ENCODE measurements at places on chromosomes 16 and 17.

- DNase-seq: no peak
These were observed 52.4 kb downstream of the AXIN2 start for GRCh38 chr17:65509032-65509431.

- DNase-seq: no peak
These were observed 20.8 kb upstream of the CDC6 start for GRCh38 chr17:40266882-40267281.

GRCh38 chr16:84178146-84178765, 8.6 kb downstream of the TAF1C start:
- no peak for DNase-seq

DNA sequence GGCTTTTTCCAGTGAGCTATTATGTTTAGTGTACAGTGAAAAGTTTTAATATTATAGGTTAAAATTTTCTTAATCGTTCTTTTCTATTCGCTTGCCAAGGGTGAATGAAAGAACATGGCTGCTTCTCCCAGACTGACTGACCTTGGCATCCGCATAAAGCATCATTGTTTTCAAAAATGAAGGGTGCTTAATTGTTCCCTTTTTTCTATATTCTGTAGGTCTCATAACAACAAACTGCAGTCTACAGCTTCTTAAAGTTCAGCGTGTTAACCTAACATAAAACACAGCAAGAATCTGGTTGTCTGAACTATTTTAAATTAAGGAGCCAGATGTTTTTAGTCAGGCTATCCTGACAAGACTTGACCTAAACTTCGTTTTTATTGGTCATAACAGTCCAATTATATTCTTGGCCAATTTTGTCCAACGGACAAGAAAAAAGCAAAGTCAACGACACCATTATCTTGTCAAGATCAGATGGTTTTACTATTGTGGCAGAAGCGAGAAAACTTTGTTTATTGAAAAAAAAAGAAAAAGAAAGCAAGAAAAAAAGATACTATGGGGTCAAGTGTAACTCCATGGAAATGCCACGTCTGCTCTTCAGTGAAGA, 14.1 kb downstream of the C17orf58 start:
- DNase-seq: no peak

DNA sequence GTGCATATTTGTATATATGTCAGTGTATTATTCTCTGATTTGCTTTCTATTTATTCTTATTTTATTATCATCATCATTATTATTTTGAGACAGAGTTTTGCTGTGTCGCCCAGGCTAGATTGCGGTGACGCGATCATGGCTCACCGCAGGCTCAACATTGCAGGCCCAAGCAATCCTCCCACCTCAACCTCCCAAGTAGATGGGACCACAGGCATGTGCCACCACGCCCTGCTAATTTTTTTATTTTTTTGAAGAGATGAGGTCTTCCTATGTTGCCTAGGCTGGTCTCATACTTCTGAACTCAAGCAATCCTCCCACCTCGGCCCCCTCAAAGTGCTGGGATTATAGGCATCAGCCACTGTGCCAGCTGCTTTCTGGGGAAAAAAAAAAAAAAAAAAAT, 8.4 kb upstream of the ARHGAP17 start:
- no peak for DNase-seq

All from NCI-H2107 (cell line).